ENCODE measurements at places on chromosomes 4 and X.

DNA sequence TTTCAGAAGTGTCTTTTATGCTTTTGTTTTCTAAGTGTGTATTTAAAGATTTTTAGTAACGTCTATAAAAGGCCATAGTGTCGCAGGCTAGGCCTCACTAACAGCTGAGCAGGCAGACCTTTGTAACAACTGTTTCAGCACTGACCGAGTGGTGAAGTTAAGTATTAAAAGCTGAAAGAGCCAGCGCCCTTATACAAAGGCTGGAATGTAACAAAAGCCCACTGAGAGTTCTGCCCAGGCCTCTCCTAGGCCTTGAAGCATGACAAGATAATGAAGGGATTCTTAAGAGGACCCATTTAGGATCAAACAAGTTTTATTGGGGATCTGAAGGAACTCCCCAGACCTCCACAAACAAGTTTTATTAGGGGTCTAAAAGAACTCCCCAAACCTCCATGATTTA, 722.5 kb upstream of the PRKX start:
- no peaks in the 10 kb centered on the region for H3K36me3 ChIP-seq
- no peak overlapping the region for H3K27ac ChIP-seq
- no peaks in the 10 kb centered on the region for H3K4me1 ChIP-seq
- no peaks in the 10 kb centered on the region for H3K27me3 ChIP-seq
- DNase-seq, result peak; percentile 1

DNA sequence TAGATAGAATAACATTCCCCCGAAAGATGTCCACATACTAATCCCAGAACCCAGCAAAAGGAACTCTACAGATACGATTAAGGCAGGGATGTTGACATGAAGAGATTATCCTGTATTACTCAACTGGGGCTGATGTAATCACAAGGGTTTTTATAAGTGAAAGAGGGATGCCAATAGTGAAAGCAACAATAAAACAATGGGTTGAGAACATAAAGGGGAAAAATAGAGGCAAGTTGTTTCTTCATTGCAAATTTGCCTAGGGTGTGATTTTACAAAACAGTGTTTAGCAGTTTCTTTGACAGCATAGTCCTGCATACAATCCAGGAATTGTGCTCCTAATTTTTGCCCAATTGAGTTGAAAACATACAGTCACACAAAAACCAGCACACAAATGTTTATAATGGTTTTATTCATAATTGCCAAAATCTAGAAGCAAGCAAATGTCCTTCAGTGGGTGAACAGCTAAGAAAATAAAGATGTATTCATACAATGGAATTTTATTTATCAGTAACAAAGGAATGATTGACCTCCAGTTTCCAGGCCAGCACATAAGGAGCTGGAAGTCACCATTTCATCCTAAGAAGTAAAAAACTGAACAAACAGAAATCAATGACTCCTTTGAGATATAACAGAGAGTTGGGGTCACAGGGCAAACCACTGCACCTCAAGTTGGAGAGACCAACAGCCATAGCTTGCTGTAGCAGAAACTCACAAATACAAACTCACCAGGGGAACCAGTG, 107.2 kb downstream of the CENPC start:
- no peak overlapping the region for H3K27ac ChIP-seq
- H3K27me3 ChIP-seq, result no peaks in the 10 kb centered on the region
- DNase-seq, result no peak
- H3K36me3 ChIP-seq, result no peaks in the 10 kb centered on the region
- peaks cover 2% of the 10 kb centered on the region for H3K4me1 ChIP-seq

- no peaks in the 10 kb centered on the region for H3K4me1 ChIP-seq
- H3K27me3 ChIP-seq, result no peaks in the 10 kb centered on the region
- no peaks in the 10 kb centered on the region for H3K36me3 ChIP-seq
- DNase-seq, result no peak
- H3K27ac ChIP-seq, result no peak overlapping the region
These were observed 219.6 kb downstream of the SNCA start for GRCh38 chr4:89617317-89617716.

DNA sequence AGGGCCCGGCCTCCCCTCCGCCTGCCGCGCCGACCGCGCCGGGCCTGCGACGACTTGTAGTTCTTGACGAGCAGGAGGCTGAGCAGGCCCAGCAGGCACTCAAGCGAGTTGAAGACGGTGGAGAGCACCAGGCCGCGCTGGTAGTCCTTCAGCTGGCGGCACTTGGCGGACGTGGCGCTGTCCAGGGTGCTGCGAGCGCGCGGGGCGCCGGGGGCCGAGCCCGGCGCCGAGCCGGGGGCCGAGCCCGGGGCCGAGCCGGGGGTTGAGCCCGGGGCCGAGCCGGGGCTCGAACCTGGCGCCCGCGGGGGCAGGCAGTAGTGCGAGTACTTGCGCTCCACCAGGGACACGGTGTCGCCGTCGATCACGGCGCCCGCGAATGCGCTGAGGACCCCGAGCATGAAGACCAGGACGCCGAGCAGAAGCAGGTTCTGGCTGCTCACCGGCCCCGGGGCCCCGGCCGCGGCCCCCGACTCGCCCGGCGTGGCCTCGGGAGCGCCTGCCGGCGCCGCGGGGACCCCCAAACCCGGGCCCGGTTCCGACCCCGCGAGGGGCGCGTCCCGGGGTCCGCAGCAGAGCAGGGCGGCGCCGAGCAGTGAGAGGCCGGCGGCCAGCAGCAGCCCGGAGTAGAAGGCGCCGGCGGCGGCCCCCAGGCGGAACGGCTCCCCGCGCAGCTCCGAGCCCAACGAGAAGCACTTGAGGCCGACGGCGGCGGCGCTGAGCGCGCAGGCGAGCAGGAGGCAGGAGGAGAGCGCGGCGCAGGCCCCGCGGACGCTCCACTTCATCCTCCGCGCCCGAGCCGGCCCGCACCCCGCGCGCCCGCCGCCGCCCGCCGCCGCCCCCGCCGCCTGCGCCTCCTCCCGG, 584 bp downstream of the TMEM271 start:
- peaks cover 49% of the 10 kb centered on the region for H3K27me3 ChIP-seq
- no peaks in the 10 kb centered on the region for H3K36me3 ChIP-seq
- H3K4me1 ChIP-seq, result no peaks in the 10 kb centered on the region
- H3K27ac ChIP-seq, result no peak overlapping the region
- no peak overlapping the region for H3K4me3 ChIP-seq
- peak; percentile 92 for DNase-seq

GRCh38 chrX:7420717-7421116, 272.8 kb upstream of the PUDP start:
- no peaks in the 10 kb centered on the region for H3K36me3 ChIP-seq
- H3K27me3 ChIP-seq, result no peaks in the 10 kb centered on the region
- DNase-seq, result peak; percentile 2
- H3K4me1 ChIP-seq, result no peaks in the 10 kb centered on the region

DNA sequence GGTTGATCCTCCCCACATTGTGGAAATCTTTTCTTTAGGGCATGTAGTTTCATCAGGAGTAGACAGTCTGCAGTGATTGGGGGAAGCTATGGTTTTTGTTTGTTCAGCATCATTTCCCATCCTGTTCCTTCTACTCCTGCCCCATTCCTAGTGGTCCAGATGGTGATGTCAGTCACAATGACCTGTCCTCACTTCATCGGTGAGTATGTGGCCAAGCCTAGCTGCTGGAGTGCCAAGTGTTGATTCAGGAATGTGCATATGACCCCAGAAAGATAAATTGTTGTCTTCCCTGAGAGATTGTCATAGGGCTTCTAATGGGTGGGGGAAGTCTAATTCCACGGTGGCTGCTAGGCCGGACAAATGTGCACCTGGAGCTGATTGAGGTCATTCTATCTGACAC, 130.6 kb upstream of the FAT1 start:
- no peaks in the 10 kb centered on the region for H3K4me1 ChIP-seq
- H3K36me3 ChIP-seq, result no peaks in the 10 kb centered on the region
- no peak overlapping the region for H3K27ac ChIP-seq
- no peak for DNase-seq
- H3K27me3 ChIP-seq, result no peaks in the 10 kb centered on the region
- no peak overlapping the region for H3K4me3 ChIP-seq

DNA sequence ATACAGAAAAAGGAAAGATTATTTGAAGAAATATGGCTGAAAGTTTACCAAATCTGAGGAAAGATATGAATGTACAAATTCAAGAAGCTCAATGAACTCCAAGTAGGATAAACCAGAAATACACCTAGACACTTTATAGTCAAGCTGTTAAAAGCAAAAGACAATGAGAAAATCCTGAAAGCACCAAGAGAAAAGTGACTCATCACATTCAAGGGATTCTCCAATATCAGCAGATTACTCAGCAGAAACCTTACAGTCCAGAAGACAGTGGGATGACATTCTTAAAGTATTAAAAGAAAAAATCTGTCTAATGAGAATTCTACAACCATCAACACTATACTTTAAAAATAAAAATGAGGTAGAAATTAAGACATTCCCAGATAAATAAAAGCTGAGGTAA, 223.8 kb upstream of the ZCCHC13 start:
- H3K4me3 ChIP-seq, result no peak overlapping the region
- H3K36me3 ChIP-seq, result no peaks in the 10 kb centered on the region
- H3K27me3 ChIP-seq, result no peaks in the 10 kb centered on the region
- DNase-seq, result no peak

DNA sequence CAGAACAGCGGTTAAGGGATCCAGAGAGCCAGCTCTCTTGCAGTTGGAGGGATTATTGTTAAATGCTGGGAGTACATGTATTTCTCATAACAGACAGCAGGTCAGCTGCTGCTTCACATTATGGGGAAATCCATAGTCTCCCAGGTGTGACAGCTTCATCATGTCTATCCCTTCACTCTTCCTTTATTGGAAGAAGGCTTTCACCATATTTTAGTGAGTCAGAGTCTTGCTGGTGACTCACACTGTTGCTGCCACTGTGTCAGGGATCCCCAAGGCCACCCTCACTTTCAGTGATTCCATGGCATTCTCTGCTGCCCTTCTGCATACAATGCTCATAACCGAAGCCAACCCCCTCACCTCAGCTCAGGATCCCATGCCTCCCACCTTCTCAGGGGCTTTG, 32.9 kb upstream of the PAGE5 start:
- no peak overlapping the region for H3K4me3 ChIP-seq
- no peaks in the 10 kb centered on the region for H3K4me1 ChIP-seq
- H3K36me3 ChIP-seq, result no peaks in the 10 kb centered on the region
- H3K27ac ChIP-seq, result no peak overlapping the region

DNA sequence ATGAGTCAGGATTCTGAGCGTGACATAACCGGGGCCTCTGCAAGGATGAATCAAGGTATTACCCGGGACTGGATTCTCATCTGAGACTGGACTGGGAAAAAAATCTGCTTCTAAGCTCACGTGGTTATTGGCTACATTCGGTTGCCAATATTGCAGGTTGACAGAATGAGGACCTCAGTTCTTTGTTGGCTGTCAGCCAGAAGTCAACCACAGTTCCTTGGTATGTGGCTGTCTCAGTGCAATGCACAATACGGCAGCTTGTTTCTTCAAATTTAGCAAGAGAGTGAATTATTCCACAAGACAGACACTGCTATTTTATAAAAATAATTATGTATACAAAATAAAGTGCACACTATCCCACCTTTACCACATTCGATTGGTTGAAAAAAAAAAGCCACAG, 424.2 kb downstream of the KLHL4 start:
- H3K4me1 ChIP-seq, result no peaks in the 10 kb centered on the region
- no peak overlapping the region for H3K4me3 ChIP-seq
- no peak for DNase-seq
- no peaks in the 10 kb centered on the region for H3K36me3 ChIP-seq
- H3K27me3 ChIP-seq, result no peaks in the 10 kb centered on the region
- no peak overlapping the region for H3K27ac ChIP-seq

- H3K4me1 ChIP-seq, result peaks cover 5% of the 10 kb centered on the region
- DNase-seq, result no peak
- H3K36me3 ChIP-seq, result no peaks in the 10 kb centered on the region
- no peaks in the 10 kb centered on the region for H3K27me3 ChIP-seq
These were observed 12.3 kb downstream of the PPP3CA start for GRCh38 chr4:101334963-101335572.

DNA sequence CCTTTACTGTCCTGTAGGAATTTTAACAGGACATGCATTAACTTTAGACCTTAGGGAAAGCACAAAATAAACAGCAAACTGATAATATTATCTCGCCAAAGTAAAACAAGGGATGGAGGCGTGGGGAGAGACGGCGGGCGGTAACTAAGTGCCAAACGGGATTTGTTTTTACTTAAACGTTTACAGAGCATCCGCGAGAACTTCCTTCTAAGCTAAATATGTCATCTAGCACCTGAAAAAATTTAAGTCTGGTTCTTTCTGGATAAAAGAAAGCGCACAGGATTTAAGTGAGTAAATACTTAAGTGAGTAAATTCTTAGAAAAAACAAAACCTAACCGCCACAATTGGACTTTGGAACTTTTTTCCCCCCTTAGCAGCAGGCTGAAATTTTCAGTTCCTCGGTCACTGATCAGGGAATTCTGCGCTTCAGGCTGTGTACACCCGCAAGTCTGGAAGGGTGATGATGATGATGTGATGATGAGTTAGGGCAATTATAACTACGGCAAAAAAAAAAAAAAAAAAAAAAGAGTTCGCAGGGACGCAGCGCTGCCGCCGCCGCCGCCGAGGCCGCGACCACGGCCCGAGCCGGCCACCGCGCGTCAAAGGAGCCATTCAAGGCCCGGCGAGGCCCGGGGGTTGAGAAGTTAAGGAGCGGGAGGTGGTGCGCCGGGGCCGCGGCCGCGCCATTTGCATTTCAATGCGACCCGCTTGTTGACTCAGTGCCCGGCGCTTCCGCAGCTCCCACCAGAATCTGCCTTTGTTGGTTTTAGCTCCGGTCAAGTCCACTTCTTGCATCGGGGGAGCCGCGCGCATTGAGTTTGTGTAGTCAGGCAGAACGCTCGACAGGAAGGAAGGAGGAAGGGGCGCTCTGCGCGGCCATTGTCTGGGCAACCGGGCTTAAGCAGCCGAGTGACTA, 108.8 kb downstream of the SPRY1 start:
- H3K36me3 ChIP-seq, result no peaks in the 10 kb centered on the region
- peak overlapping the region; percentile 32 for H3K4me3 ChIP-seq
- peak; percentile 97 for DNase-seq
- H3K27me3 ChIP-seq, result no peaks in the 10 kb centered on the region
- peak overlapping the region; percentile 91 for H3K27ac ChIP-seq

DNA sequence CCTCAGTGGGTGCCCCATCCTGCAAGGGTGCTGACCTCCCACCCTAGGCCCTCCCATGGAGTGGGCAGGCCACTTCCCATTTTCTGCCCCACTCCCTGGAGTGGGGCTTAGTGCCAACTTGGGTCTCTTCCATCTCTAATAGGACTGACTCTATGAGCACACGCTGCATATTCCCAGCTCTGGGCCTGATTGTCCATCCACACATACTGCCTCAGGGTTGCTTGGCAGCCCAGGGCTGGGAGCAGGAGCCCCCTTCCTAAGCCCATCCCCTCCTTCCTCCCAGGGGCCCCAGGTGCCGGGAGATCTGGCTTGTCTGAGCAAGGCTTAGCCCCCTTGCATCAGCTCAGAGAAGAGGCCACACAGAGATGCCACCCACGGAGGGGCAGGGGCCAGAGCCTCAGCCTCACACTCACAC, 55.1 kb downstream of the PJA1 start:
- DNase-seq, result peak; percentile 31
- H3K36me3 ChIP-seq, result no peaks in the 10 kb centered on the region
- peaks cover 7% of the 10 kb centered on the region for H3K4me1 ChIP-seq

- H3K4me3 ChIP-seq, result no peak overlapping the region
- no peaks in the 10 kb centered on the region for H3K4me1 ChIP-seq
- H3K27ac ChIP-seq, result no peak overlapping the region
- H3K27me3 ChIP-seq, result no peaks in the 10 kb centered on the region
- DNase-seq, result peak; percentile 77
These were observed 83.8 kb downstream of the GRID2 start for GRCh38 chr4:92387459-92388069.

- H3K27ac ChIP-seq, result no peak overlapping the region
- no peaks in the 10 kb centered on the region for H3K27me3 ChIP-seq
- DNase-seq, result no peak
- H3K4me1 ChIP-seq, result no peaks in the 10 kb centered on the region
These were observed 8.1 kb downstream of the DOK7 start for GRCh38 chr4:3471098-3471760.

GRCh38 chrX:85998954-85999353, 48.4 kb downstream of the CHM start:
- H3K36me3 ChIP-seq, result no peaks in the 10 kb centered on the region
- no peaks in the 10 kb centered on the region for H3K27me3 ChIP-seq
- H3K4me1 ChIP-seq, result peaks cover 5% of the 10 kb centered on the region

Data from mesendoderm (in vitro differentiated cells).